ENCODE measurements at places on chromosomes 7 and 10.

- DNase-seq: no peak
Observed at GRCh38 chr7:80722616-80723195, 84.3 kb downstream of the CD36 start.

DNA sequence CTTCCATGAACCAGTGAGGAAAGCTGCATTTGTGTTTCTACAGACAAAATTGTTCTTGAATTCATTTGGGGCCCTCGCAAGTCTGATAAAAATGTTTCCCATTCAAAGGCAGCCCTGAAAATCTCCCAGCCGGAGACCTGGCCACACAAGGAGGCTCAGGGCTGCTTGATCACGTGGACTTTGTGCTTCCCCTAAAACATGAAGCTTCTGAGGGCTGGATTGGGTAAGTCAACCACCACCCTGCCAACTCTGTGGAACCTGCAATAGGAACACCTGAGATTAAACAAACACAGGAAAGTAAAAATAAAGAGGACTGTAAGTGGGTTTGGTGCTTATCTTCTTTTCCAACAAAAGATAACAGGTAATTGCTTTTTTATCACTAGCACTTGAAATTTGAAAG is 133.8 kb downstream of the C10orf90 start:
- DNase-seq: no peak

DNA sequence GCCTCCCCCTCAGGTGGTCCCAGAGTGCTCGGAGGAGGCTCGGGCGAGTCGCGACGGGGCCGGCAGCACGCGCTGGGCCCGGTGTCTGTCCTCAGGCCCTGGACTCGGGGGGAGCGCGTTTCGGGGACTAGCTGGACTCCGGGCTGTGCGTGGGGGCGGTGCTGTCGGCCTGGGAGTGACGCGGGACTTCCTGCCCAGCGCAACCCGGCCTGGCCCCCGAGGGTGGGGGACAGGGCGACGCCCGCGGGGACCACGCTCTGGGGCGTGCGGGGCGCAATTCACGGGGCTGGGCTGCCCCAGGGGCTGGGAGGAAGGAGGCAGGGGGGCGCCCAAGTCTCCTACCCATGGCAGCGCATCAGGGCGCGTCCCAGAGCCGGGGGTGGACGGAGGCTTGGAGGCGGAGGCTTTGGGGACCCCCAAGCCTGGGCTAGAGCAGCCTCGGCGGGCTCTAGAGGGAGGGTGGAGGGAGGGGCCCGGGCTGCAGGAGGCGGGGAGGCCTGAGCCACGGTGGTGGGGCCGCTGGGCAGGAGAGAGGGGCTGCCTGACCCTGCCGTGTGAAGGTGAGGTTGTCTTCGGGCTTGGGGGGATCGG is 2.3 kb upstream of the VENTX start:
- DNase-seq: no peak

DNA sequence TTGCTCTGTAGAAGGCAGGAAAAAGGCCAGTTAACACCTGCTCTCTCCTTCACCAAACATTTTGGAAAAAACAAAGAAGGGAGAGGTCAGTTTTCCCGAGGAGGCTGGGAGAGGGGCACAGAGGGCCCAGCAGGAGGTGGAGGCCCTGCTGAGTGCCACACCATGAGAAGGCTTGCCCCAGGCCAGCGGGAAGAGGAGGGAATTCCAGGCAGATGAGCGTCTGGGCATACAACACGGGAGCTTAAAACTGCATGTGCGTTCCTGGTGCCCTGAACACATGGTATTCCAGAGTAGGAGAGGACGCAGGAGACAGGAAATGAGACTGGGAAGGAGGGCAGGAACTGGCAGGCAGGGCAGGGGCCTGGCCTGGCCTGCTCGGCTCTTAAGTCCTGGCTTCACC is 182.4 kb downstream of the CCDC3 start:
- no peak for DNase-seq

All from activated T-helper 1 cell treated with anti-CD3 and anti-CD28 coated beads, Interleukin-2, amount 50 U/mL, for 16 hours (primary cell).